ENCODE measurements at places on chromosomes 13 and 19.

- DNase-seq: no peak
These were observed 44.5 kb upstream of the PCDH8 start for GRCh38 chr13:52892925-52893324.

- DNase-seq: peak; percentile 62
These were observed 11.3 kb downstream of the STAP2 start for GRCh38 chr19:4327252-4327876.

DNA sequence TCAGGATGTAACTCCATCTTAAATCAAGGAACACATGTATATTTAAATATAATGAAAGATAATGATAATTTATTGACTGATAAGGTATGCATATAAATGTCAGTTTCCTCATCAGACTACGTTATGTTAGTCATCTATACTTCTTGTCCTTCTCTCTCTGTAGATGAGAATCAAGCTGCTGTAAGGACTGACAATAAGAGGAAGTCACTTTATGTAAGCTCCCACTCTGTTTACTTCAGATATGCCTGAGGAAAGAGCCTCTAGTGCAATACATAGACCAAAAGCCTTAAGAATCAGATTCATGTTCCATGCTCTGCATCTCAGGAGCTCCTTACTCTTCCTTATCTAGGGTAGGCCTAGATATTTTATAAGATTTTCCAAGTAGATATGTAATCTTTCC is 9.6 kb upstream of the SLITRK6 start:
- no peak for DNase-seq

GRCh38 chr13:76048675-76049375 is 412.7 kb downstream of the LMO7 start:
- DNase-seq: no peak

GRCh38 chr19:17302391-17303166 is 646 bp downstream of the ABHD8 start:
- no peak for DNase-seq

GRCh38 chr19:41915776-41916414 is 12.4 kb downstream of the ERFL start:
- DNase-seq: no peak

GRCh38 chr13:23129331-23129730 is 51.4 kb upstream of the SGCG start:
- no peak for DNase-seq

- DNase-seq: no peak
These were observed 491.2 kb downstream of the COG6 start for GRCh38 chr13:40146611-40147117.

GRCh38 chr13:82713687-82714405 is 1168.4 kb downstream of the SLITRK1 start:
- no peak for DNase-seq

- DNase-seq: no peak
These were observed 88.5 kb downstream of the LRCH1 start for GRCh38 chr13:46641274-46642081.

DNA sequence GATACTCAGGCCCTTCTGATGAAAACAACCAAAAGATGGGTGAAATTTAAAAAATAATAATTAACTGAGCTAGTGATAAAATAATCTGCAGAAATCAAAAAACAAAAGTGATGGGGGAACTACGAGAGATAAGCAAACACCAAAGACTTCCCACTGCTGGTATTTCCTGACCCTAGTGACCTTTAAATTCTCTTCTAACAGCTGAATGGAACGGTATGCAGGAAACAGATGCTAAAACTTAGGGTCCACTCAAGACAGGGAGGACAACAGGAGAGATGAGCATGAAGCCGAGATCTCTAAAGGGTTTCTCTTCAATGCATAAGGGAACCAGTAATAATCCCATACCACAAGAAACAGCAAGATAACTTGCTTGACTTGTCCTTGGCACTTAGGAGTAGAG is 50.8 kb downstream of the USP12 start:
- no peak for DNase-seq

DNA sequence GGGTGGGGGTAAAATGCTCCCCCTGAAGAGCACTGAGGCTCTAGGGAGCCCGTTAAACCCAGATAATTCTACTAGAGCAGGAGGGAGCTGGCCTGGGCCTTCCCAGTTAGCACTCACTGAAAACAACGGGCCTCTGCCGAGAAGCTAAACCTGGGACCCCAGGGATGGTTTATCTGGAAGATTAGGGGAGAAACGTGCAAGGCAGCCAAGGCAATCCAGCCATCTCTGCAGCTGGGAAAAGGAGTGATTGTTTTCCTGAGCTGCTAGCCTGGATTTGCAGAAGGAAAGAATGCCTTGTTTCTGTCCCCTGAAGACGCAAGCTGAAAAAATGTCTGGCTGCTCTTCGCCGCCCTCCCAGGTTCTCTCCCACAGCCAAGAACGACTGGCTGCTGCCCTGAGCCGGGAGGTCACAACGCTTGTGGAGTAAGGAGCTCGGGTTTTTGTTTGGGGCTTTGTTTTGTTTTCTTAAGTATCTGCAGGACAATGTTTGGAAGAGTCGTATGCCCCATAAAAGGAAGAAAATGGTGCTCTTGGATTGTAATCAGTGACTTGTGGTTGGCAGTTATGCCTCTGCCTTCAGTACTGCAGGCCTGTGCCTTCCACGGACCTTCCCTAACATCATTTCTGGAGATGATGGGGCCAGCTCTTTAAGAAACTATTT is 31.5 kb downstream of the COL4A2 start:
- no peak for DNase-seq

Data from stimulated activated CD8-positive, alpha-beta memory T cell treated with anti-CD3 and anti-CD28 coated beads, Interleukin-2, amount 100 ng/mL, for 48 hours (primary cell).